ENCODE measurements at places on chromosomes 4 and X.

DNA sequence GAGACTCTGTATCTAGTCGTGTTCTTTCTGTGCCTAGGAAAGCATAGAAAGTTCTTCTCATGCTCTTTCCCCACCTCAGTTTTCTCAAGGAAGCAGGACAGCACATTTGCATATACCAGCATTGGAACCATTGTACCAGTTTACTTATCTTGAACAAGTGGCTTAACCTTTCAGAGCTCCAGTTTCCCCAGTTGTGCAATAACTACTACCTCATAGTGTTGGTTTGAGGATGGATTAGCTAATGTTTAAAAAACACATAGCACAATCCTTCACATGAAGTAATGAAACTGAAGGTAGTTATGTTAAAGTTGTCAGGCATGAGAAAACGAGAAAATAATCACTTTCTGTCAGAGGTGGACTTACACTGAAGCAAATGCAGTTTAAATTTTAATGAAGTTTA lies 92.2 kb upstream of the H2AZ1 start:
- peak; percentile 27 for DNase-seq

GRCh38 chr4:83582289-83582785 lies 46.4 kb downstream of the GPAT3 start:
- peak; percentile 90 for DNase-seq

- DNase-seq = peak; percentile 29
Observed at GRCh38 chr4:140242357-140243277, 88.6 kb upstream of the MAML3 start.

DNA sequence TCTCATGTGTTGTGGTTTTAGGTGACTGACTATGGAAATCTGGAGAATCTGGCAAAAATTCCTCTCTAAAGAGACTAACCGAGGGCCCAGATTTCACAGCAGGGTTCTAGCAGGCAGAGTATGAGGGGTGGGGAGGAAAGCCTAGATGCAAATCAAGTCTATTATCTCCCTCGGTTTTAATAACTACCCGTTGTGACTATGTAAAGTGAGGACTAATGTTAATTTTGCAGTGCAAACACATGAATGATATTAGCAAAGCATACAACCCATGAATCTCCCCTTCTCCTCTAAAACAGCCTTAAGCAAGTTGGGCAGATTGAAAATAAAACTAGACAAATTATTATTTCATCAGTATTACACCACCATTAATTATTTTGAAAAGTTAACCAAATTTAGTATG lies 131.4 kb downstream of the SLITRK2 start:
- no peak for DNase-seq

GRCh38 chr4:153750197-153750817 lies 9.5 kb downstream of the RNF175 start:
- peak; percentile 87 for DNase-seq

DNA sequence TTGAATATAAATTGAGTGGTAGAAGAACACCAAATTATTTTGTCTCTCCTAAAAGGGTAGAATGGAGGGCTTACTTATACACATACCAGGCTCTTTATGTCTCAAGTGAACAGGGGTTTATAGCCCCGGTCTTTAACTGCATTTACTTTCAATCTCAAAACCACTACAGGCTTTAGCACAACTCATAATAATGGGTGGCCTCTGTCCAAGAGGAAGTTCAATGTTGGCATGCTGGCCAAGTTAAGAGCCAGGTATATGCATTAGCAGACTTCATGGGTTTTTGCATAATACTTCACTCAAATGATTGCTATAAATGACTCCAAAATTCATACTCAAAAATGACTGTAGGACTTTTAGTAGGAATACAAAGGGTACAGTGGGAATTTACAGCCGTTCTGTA lies 118.5 kb upstream of the OTUD4 start:
- no peak for DNase-seq

- DNase-seq = no peak
Observed at GRCh38 chr4:109723110-109723509, 6.8 kb downstream of the PLA2G12A start.

DNA sequence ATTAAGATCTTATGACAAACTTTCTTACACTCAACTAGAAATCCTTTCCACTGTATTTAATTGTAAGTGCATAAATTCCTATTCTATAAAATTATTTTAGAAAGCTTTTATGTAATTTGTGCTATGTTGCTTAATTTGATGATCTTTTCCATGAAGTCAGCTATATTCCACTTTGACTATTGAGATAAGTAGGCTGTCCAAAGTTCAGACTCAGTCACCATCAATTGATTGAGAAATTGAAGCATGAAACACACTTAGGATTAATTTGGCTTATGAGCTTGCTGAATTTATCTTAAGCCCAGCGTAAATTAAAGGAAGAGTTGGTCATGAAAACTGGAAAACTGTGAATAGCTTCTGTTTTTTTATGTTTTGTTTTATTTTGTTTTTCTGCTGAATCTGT lies 18.7 kb upstream of the UGT2B10 start:
- DNase-seq = no peak

- DNase-seq = no peak
Observed at GRCh38 chr4:140084385-140084784, 69.6 kb downstream of the MAML3 start.

DNA sequence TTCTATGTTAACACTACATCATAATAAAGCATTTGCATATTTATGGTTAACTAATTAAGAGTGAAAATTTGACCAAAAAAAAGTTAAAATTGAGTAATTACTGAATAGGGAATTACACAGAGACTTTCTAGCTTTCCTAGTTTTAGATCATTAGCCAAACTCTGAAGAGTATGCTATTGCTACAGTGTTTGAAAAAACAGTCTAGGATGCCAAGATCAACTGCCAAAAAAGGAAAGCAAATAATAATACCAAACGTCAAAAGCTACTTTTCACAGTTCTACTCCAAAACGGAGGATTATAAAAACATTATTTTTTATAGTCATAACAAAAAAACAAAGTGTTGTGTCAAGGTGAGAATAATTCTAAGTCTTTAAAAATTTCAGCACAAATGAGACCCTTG lies 359.8 kb upstream of the CTSO start:
- DNase-seq = no peak

GRCh38 chrX:110509755-110510532 lies 151.3 kb downstream of the RTL9 start:
- no peak for DNase-seq

- DNase-seq = no peak
Observed at GRCh38 chr4:42425146-42426065, 28.1 kb downstream of the SHISA3 start.

DNA sequence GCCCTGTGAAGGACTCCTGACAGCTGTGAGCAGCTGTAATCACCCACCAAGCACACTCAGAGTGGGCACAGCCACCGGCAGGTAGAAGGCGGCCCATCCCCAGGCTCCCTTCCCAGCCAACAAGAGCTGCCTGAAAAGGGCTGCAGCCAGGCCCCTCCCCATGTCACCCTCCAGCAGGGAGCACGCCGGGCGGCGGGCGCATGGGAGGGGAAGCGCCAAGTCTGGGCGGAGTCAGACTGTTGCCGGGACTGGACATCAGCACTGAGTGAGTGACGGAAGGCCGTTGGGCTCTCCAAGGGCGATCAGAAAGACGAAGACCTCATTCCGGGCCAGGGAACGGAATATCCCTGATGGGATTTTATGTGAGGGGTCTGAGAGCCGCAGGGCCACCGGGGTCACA lies 82.1 kb downstream of the PPP2R2C start:
- DNase-seq = no peak

- DNase-seq = no peak
Observed at GRCh38 chrX:41234962-41235361, 99.0 kb upstream of the DDX3X start.
